ENCODE measurements at places on chromosomes 4 and X.

DNA sequence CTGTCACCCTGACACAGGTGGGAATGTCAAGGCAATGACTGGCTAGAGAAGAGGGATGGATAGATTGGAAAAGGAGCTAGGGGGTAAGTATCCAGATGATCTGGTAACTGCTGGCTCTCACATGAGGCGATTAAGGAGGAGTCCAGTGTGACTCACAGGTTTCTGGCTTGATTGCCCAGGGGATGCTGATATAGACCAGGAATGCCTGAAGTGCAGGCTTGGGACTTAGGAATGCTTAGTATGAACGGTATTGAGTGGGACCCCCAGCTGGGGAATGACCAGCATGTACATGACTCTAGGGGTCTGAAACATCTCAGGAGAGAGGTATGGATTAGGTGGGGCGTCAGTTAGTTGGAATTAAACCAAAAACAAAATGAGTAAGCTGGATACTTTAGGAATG is 65.8 kb upstream of the PRPS1 start:
- DNase-seq: no peak

DNA sequence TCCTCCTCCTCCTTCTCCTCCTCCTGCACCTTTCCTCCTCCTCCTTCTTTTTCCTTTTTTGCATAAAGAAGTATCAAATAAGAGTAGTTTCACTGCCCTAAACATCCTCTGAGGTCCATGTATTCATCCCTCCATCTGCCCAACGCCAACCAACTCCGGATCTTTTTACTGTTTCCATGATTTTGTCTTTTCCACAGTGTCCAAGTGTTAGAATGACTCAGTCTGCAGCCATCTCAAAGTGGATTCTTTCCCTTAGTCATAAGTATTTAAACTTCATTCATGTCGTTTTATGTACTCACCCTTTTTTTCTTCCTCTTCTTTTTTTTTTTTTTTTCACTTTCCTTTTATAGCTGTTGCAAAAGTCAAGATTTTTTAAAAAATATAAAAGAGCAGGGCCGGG is 12.9 kb downstream of the CSF2RA start:
- DNase-seq: no peak

DNA sequence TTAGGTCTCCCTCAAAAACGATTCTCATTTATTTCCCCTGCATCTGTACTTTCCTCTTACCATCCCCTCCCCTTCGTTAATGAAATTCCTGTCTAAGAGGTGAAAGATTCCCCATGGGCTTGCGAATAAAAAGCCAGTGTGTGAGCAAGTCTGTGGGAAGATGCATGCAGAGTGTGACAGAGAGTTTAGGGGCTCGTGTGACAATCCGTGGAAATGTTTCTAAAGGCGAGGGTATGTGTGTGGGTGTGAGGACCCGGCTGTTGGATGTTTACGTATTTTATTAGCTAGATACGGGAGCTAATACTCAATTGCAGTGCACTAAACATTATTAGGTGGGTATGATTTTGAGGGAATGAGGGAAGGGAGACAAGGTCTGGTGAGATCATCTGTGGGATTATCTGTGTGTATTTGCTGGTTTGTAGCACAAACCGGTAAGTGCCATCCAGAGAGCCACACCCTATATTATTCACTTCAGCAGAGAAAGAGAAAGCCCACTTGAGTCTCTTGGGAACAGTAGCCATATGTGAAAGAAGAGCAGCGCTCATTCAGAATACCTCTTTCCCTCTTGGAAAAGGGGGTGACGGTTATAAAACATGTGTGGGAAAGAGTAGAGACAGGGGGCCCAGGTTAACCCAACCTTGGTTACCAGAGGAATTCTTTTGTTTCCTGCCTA is 893 bp upstream of the HOPX start:
- DNase-seq: no peak

GRCh38 chr4:56342746-56343145 is 44.5 kb downstream of the AASDH start:
- no peak for DNase-seq

GRCh38 chr4:35986537-35986936 is 257.8 kb downstream of the ARAP2 start:
- DNase-seq: no peak

DNA sequence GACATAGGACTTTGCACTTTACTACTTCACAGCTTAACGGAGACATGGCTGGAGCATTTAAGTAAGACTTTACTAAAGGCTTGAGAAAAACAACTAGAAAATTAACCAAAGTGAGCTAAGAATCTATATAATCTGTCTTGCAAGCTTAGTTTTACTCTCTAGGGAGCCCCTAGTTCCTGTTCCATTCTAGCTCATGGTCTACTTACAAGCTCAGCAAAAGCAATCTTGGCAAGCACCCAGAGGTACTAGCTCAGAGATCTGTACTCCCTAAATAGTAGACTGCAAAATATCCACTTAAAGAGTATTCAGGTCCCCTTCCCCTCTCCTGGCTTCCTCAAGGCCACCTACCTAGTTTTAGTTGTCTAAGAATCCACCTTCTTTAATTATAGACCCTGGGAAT is 469.0 kb downstream of the IDS start:
- DNase-seq: no peak

- no peak for DNase-seq
Observed at GRCh38 chrX:13130816-13131215, 86.4 kb upstream of the FAM9C start.

- no peak for DNase-seq
Observed at GRCh38 chr4:1656132-1656531, 28.0 kb downstream of the FAM53A start.

- no peak for DNase-seq
Observed at GRCh38 chr4:88792821-88793220, 95.2 kb upstream of the NAP1L5 start.

DNA sequence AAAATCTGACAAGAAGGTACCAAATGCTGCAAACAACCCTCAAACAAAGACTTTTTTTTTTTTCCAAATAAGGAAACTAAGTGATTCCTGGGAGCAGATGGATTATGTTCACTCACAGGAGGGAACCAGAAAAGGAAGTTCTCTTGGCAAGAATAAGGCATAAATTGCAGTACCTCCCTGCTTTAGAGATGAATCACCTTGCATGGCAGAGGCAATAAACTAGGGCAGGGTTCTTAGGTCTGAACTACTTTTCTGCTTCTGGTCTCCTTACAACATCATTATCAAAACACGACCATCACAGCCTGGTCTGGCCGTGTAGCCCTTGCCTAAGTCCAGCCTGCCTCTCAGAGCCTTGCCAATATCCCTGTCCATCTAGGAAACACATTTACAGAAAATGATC is 6.3 kb downstream of the TMEM31 start:
- no peak for DNase-seq

- no peak for DNase-seq
Observed at GRCh38 chr4:37422102-37422501, 177.6 kb downstream of the NWD2 start.

- DNase-seq: no peak
Observed at GRCh38 chr4:112358415-112358814, 61.2 kb downstream of the ALPK1 start.

- DNase-seq: no peak
Observed at GRCh38 chr4:7485096-7485495, 50.4 kb upstream of the PSAPL1 start.

DNA sequence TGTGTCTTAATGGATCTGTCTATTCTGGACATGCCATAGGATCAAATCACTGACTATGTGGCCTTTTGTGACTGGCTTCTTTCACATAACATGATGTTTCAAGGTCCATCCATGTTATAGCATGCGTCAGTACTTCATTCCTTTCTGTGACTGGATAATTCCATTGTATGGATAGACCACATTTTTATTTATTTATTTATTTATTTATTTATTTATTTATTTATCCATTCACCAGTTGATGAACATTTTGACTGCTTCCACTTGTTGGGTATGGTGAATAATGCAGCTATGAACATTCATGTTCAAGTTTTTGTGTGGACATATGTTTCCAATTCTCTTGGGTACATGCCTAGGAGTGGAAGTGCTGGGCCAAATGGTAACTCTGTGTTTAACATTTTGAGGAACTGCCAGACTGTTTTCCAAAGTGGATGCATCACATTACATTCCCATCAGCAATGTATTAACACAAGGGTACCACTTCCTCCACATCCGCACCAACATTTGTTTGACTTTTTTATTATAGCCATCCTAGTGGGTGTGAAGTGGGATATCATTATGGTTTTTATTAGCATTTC is 14.0 kb downstream of the RTL5 start:
- no peak for DNase-seq

Data from activated CD4-positive, alpha-beta T cell treated with anti-CD3 and anti-CD28 coated beads for 24 hours (primary cell).